Stimulated activated CD8-positive, alpha-beta memory T cell treated with anti-CD3 and anti-CD28 coated beads, Interleukin-2, amount 100 ng/mL, for 1 hour (primary cell): ENCODE measurements at places on chromosomes 3 and 15.

DNA sequence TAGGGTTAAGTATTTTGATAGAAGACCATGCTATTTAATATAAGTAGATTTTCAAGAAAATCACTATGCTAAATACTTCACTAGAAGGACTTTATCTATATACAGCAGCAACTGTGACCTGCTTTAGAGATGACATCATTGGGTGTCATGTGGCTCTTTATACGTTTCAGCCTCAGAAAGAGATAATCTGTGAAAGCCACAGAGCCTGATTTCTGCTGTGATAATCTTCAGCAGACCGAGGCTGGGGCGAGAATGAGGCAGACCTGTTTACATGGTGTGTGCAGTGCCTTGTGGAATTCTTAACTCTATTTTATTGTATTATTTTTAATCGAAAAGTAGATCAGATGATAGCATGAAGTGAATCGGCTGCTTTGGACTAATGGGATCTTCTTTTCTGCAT, 471.2 kb downstream of the MFSD1 start:
- no peak for DNase-seq

DNA sequence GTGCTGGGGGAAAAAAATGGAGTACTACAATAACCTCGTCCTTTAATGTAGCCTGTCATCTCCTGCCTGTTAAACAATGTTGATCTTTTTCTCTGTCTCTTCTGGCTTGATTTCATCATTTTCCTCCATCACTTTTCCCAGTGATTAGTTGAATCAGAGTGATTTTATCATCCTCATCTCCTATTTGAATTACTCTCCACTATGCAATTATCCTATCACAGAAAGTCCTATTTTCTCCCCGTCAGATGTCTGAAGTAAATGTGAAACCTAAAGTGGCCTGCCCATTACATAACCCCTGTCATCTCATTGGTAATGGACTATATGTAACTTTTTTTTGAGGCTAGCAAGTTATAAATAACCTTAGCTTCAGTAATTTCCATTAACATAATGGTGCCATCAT, 201.8 kb downstream of the CACNA2D3 start:
- DNase-seq: no peak

GRCh38 chr15:97459771-97460170, 500.7 kb upstream of the ARRDC4 start:
- no peak for DNase-seq

DNA sequence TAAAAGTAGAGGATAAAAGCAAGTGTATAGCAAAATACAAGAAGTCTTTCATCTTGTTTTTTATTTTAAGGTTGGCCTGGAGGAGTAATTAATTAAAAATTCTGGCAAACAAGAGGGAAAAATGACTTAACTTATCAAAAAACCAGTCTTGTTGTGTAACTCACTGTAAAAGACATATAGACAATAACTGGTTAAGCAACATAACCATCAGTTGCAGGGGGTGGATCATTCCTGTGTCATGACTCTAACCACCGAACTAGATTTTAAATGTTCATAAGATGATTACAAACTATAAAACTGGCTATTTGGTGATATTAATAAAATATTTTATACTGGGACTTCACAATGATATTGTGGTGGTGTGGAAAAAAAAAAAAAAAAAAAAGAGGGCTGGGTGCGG, 130.6 kb downstream of the STAG1 start:
- no peak for DNase-seq

GRCh38 chr3:105503191-105503593, 136.5 kb downstream of the ALCAM start:
- no peak for DNase-seq

- no peak for DNase-seq
Observed at GRCh38 chr15:47778263-47778770, 61.0 kb downstream of the SEMA6D start.

- DNase-seq: no peak
Observed at GRCh38 chr3:142129516-142130171, 19.7 kb downstream of the TFDP2 start.

- DNase-seq: no peak
Observed at GRCh38 chr15:38193496-38193895, 59.1 kb upstream of the SPRED1 start.

DNA sequence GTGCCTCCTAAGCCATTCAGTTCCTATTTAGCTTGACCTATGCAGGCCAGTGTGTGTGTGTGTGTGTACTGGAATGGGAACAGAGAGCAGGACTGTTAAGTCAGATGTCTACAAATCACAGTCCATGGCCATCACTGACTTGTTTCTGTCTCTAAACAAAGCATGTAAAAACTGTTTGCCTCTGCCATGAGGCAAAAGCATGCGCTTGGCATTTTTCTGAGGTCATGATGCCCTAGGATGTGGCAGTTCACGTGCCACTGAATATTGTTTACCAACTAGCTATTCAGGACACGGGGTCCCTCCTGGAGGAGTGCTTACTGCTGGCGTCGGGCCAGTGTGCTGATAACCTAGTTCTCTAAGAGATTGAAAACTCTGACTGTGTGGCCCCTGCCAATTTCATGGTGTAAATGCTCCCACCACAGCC, 8.2 kb upstream of the ATP13A3 start:
- no peak for DNase-seq

DNA sequence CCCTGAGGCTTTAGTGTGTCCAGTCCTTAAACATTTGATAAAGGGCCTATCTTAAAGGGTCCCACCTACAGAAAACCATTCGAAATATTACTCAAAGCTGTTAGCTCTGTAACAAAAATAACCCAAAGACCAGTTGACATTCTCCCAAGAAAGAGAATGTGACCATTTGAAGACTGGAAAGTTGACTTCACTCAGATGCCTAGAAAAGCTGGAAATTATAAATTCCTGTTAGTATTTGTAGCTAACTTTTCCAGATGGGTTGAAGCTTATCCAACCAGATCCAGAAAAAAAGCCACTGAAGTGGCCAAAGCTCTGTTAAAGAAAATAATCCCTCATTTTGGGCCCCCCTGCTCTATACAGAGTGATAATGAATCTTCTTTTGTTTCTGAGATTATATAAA, 408.4 kb downstream of the PLOD2 start:
- DNase-seq: no peak

DNA sequence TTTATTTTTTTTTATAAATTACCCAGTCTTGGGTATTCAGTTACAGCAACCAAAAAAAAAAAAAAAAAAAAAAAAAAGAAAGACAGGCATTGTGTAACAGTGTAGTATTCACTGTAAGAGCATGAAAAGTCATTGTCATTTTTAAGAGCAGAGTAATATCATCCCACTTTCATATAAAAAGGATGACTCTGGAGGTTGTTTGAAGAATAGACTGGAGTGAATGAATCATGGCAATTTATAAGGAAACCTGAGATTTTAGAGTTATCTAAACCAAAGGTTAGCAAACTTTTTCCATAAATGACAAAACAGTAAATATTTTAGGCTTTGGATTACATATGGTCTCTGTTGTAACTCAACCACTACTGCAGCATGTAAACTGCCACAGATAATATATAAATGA, 794.9 kb downstream of the NTRK3 start:
- no peak for DNase-seq

DNA sequence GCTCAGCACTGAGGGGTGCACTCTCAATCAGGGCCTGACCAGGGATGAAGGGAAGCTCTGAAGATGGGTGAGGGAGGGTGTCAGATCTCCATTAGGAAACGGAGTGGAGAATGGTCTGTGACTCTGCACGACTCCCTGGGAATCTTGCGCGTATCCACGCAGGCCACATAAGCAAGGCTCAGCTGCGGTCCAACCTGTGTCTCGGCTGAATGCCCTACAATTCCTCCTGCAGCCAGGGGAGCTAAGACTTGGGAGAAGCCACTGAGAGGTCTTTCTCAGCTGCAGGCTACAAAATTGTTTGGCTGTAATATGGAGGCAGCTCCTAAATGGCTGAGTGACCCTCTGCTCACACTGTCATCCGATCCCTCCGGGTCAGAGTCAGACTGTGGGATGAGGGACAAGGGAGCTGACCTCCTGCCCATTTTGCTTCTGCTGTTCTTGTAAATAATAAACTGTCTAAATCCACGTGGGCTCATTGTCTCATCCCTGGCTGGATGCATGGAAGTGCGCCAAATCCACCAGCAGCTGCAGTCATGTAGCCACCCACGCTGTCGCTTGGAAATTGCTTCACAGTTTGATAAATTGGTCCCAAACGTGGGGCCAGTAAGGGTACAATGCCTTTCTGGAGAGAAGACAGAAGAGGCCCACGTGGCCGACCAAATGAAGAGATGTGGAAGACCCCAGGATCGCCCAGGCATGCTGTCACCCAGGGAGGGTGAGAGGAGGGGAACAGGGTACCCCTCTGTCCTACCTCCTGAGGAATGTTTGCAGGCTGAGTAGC, 30.5 kb downstream of the ALS2CL start:
- no peak for DNase-seq

DNA sequence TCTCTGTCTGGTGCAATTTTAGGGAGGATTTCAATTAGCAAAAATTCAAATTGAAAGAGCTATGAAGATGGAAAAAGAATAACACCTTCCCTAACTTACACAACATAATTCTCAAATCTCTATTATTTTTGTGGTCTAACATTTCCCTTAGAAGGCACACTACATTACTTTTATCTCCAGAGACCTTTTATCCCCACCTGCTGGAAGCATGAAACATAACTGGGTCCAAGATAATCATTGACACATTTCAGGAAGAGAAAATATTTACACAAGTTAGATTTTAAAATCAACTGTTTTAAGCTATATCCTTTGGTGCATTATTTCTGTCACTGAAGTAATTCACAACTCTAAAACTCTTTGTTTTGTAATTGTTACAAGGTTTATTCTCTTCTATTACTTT, 779.5 kb downstream of the ROBO1 start:
- DNase-seq: no peak

DNA sequence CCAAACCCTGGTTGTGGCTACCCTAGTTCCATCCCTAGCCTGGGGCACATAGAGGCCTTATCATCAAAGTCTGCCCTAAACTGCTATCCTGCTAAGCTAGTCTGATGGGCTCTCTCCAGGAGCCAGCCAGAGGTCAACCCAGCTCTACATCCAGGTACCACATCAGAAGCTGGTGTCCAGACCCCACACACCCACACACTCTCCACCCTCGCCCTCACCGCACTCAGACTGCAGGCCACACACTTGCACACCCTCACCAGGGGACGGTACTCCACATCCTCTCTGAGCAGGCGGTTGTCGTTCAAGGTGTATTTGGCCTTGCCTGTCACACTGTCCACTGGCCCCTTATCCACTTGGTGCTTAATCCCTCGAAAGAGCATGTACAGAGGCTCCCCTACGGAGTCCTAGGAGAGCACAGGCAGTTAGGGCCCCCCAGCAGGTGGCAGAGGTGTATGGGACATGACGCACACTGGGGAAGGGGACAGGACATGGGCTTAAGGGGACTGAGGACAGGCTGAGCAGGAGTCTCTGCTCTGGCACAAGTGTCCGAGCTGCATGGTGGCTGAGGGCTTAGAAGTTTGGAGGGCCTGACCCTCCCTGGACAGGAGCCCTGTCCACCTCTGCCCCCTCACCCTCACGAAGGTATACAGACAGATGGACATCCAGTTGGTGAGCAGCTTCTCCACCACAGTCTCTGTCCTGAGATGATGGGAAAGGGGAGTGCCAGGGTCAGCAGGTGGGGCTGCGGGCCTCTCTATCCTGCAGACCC, 18.1 kb downstream of the PLXNB1 start:
- no peak for DNase-seq

DNA sequence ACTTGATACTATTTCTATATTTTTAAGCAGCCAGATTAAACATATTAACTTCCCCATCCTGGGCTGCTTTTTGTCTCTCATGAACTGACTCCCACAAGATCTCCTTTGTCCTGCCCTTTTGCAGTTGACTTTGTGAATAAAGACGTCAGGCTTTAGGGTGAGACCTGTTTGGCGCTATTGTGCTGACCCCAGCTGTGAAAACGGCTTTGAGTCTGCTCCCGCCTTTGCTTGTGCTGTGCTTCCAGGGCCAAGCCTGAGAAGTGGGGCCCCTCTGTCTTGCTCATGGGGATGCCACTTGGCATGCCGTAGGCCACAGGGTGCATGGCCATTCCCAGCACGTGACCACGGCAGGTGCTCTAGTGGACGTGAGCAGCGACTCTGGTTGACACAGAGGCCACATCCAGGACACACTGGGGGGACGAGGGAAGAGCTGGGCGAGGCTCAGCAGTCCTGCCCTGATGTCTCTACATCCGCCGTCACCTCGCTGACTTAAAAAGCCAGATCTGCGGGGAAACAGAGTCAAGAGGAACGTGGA, 268.9 kb upstream of the LYSMD4 start:
- DNase-seq: no peak

GRCh38 chr3:157104928-157105652, 54.9 kb downstream of the CCNL1 start:
- no peak for DNase-seq

DNA sequence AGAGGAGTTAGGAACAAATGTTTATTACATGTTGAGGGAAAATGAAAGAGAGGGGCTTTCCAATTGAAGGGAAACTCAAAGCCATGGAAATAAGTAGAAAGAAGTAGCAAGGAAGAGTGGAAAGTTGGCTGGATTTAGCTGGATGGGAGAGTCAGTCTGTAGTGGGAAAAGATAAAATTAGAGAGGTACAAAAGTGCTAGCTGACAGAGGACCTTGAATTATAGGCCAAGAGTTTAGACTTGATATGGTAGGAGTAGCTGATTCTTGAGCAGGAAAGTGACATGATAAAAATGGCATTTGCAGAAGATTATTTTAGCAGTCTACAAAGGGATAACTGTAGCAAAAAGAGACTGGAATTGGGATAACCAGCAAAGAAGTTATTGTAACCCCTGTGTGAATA, 425.8 kb downstream of the ROBO1 start:
- DNase-seq: no peak

DNA sequence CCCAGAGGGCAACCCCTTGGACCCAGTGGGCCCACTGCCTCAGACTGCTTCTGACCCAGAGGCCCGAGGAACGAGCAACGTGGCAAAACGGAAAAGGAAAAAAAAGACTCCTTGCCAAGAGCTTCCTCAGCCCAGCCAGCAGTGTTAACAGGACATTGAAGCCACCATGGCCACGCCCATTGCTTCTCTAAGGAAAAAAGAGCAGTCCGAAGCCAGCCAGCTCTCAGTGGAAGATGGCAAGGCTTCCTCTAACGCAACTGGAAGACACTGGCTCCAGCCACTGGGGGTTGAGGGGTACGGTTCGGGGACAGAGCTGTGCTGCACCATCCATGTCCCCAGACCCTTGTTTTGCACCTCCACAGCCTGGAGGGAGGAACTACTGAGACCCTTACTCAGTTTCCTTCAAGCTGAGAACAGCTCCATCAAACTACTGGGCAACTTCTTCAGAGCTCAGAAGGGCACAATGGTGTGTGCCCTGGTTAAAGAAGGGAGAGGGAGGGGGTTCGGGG, 10.7 kb downstream of the BMF start:
- DNase-seq: no peak

GRCh38 chr15:32668942-32669341, 27.4 kb downstream of the SCG5 start:
- no peak for DNase-seq

- DNase-seq: no peak
Observed at GRCh38 chr15:56249092-56249491, 5.4 kb upstream of the RFX7 start.

- DNase-seq: no peak
Observed at GRCh38 chr3:112649478-112649735, 8.5 kb upstream of the CCDC80 start.

DNA sequence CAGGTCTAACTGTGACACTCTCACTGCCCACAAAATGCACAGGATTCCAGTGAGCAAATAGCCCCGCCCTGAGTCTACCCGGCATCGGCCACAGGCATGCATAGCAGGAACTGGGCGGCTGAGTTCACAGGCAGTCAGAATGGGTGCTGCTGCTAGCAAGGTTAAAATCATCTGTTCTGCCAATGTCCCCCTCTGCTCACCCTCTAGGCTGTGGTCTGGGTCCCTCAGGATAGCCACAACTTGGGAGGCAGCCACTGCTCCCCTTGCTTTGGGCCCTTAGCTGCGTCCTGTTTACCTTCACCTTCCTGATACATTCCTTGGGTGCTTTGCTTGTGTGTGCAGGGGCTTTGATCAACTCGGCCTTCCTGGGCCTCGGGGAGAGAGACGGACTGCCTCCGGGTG, 232.9 kb upstream of the RGMA start:
- DNase-seq: no peak
